Activated CD8-positive, alpha-beta memory T cell treated with anti-CD3 and anti-CD28 coated beads for 4 hours (primary cell): ENCODE measurements at places on chromosomes 11 and 22.

GRCh38 chr11:93526346-93526633 lies 16.9 kb downstream of the SMCO4 start:
- DNase-seq: no peak

DNA sequence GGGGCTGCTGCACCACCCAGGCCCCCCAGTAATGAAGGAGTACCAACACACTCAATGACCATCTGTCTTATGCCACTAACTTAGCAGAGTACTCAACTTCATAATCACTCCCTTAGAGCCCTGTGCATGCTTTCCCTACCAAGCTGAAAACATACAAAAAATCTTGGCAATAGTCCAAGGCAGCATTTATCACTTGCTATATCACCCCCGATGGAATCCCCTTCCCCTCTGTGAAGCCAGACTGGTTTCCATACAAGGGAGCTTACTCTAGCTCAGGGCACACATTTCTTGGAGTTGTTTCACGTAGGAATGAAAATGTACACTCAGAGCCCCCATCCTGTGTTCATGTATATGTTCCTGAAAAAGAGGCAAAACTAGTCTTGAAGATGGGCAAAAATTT lies 301.3 kb upstream of the TENM4 start:
- DNase-seq: no peak

DNA sequence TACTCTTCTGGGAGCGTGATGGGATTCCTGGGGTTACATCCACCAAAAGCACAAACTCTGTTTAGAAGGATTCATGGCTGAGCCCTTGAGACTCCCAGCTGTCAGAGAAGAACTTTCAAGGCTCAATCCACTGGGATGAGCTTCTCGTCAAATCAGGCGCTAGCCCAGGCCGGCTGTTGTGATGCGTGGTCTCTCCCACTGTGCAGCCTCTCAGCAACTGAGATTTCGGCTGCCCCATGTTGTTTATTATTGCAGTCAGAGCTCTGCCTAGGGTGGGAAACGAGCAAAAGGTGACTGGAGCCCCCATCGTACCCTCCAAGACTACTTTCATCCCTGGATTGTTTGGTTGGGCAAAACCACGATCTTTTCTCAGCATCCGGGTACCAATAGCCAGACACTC lies 251.6 kb downstream of the ETS1 start:
- no peak for DNase-seq

DNA sequence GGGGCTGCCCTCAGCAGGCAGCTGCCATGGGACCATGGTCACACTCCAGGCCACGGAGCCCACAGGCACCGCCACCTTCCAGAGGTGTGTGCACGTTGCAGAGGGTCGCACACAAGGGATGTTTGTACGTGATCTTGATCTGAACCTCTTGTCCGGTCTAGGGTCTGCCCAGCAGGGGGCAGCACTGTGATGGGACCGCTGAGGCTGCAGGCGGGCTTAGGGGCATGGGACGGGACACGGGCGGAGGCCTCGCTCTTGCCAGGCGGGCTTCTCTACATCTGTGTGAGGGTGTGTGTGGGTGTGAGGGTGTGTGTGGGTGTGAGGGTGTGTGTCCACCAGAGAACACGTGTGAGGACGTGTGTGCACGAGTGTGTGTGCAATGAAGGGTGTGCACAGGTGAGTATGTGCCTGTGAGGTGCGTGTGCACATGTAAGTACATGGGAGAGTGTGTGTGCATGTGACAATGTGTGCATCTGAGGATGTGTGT lies 52.4 kb downstream of the CACNA1I start:
- no peak for DNase-seq

GRCh38 chr11:117700551-117700950 lies 96.5 kb downstream of the DSCAML1 start:
- no peak for DNase-seq
